ENCODE measurements at places on chromosomes 16 and 17. TPM values are rescaled to one million over a fixed set of nuclear protein-coding genes. Genes with fewer than 3 reads are reported as not detected.

- DNase-seq, result no peak
These were observed 694 bp downstream of the MRPL27 start for GRCh38 chr17:50372222-50372757.

Gene CBX8
- 7.7 TPM for total RNA-seq

Gene ELMO3
- total RNA-seq, result 0.41 TPM

GRCh38 chr17:80352216-80352895 is 62.6 kb upstream of the ENDOV start:
- no peak for DNase-seq

DNA sequence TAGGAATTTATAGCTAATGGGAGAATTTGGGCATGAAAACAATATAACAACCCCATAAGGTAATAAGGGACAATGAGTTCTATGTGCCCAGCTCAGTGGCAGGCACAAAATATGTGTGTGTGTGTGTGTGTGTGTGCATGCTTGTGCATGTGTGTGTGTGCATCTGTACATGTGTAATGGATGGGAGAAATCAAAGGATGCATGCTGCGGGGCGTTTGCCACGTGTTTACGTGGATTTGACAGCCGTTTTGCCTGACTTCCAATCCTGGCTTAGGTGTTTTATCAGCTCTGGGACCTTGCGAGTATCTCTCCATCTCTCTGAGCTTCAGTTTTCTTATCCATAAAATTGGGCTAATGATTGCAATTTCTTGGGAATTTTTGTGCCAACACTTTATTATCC is 108.4 kb downstream of the IRX5 start:
- DNase-seq, result no peak

DNA sequence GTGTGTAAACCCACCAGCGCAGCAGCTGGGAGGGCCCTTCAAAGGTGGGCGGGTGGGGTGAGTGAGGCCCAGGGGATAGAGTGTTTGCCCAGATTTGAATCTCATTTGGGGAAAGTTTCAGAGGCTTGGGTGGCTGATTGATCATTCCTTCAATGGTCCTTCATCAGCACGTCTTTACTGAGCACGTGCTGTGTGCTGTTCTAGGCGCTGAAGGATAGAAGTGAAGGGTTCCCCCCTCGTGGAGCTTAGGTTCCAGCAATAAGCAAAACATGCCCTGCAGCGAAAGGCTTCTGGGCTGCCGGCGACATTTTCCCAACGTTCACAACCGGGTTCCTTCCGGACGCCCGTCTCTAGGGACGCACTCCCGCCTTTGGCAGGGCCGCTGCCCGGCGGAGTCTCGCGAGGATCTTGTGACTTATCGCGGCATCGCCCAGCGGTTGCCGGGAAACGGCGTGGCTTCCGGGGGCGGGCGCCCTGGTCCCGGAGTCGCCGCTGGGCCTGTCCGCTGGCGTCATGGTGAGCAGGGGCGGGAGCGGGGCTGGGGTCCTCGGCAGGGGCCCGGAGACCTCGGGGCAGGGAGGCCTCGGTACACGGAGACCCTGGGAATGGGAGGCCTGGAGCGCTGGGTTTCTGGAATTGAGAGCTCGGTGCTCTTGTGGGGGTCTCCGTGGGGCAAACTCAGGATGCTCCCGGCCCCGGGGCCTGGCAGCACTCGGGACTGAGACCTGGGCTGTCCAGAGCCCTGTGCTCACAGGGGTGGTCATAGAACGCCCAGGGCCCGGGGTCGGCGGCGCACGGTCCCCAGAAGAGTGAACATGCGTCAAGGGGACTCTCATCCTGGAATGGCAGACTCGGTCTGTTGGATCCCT is 3.2 kb upstream of the DBNDD1 start:
- peak; percentile 98 for DNase-seq

Gene FN3K
- 9.8 TPM for total RNA-seq

DNA sequence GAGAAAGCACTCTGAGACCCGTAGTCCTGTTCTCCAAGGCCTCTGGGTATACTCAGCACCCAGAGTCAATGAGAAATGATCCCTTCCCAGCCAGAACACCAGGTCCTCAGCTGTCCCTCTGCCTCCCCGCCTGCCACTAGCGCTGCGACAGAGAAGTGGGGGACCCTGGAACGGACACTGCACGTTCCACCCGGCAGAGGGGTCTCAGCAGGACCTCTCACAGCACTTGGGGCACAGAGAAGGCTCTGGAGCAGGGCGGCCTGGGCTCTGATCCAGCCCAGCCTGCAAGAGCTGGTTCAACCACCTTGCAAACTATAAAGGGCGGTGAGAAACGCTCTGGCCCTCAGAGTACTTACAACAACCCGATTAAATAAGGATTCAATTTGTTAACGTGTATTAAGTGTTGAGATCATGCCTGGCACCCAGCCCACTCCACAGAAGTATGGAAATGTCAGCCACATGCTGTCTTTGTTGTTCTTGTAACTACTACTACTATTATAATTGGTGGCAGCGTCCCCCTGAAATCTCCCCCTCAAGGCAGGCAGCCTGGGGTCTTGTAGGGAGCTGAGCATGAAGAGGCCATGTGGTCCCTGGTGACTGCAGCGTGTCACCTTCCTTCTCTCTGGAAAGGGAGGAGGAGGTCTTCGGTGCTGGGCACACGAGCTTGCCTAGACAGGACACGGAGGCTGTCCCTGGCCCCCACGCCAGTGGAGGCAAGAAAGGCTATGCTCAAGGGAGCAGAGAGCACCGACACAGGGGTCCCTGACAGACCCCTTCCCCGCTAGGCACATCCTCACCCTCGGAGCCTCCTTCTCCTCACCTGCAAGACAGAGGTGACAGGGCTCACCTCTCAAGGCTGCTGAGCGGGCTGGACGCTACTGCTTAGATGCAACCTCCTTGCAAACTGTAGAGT is 2.4 kb downstream of the OSGIN1 start:
- DNase-seq, result no peak

DNA sequence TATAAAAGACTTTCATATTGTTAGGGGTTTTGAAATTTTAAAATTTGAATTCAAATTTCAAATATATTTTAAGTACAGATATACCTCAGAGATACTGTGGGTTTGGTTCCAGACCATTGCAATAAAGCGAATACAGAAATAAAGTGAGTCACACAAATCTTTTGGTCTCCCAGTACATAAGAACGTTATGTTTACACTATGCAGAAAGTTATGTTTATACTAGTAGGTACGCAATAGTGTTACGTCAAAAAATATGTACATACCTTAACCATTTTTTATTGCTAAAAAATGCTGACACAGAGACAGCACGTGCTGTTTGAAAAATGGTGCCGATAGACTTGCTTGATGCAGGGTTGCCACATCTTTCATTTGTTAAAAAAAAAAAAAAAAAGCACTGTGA is 19.7 kb downstream of the NUP88 start:
- no peak for DNase-seq

Gene MT2A
- 1.6 TPM for total RNA-seq

DNA sequence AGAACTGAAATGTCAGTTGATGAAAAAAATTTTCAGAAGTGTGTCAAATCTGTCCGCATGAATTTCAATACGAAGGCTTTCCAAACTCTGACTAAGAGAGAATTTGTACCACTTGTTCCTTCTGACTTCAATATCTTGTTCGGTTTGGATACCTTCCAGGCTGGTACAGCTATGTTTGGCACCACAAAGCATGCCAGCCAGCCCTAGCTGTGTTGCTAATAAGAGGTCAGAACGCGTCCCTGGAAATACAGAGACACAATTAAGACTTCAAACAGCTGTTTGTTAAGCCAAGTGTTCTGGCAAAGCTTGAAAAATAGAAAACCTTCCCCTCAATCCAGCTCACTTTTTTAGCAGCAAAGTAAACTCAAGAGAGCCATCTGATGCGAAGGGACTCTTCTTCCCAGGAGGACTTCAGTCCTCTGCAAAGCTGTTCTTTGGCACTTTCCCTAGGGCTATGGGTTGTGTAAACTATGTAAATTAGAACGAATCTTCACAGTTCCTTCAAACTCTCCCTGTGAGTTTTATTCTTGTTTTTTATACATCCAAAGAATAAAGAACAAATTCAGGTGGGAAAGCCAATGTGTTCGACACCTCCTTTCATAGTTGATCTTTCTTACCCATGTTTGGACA is 35.1 kb downstream of the GRB2 start:
- peak; percentile 22 for DNase-seq
